Uterus (tissue), 4 donors: ENCODE measurements at places on chromosomes 2 and 18.

DNA sequence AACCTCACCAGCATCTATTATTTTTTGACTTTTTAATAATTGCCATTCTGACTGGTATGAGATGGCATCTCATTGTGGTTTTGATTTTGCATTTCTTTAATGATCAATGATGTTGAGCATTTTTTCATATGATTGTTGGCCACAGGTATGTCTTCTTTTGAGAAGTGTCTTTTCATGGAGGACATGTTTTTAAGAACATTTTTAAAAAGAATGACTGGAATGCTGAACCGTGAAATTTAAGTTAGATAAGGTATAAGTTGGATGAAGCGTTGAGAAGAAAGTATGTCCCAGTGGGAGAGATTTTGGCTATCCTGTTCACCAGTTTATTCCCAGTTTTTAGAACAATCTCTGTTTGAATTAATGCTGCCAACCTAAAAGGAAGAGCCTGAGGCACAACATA lies 365.9 kb downstream of the CELF4 start:
- no peak for DNase-seq

- no peak for DNase-seq
Measured at GRCh38 chr18:34077599-34077998, 147.1 kb downstream of the NOL4 start.

GRCh38 chr18:42310956-42311355 lies 355.9 kb downstream of the PIK3C3 start:
- no peak for DNase-seq

DNA sequence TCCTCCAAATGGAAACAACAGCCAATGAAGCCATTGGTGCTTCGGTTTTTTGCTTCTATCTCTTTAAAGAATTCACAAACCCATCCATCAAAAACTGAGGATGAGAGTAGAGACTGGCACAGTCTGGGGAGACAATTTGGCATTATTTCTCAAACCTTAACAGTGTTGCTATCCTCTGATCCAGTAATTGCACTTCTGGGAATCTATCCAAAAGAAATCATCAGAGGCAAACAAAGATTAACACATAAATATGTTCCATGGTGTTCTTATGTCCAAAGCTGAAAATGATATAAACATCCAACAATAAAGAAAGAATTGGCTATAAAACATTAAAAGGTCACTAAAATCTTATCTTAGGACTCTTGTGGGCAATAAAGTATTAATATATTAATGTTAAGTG lies 35.1 kb downstream of the REEP1 start:
- no peak for DNase-seq

- no peak for DNase-seq
Measured at GRCh38 chr2:197210430-197210829, 100.2 kb downstream of the ANKRD44 start.
